ENCODE measurements at places on chromosomes 4 and X. TPM values are rescaled to one million over a fixed set of nuclear protein-coding genes. Genes with fewer than 3 reads are reported as not detected.

Gene ZDHHC15
- 0.05 TPM for total RNA-seq

Gene PRRG1
- total RNA-seq, result not detected

Gene TMEM156
- total RNA-seq, result 19.5 TPM

Gene CENPI
- 24.9 TPM for total RNA-seq

Gene GPRIN3
- total RNA-seq, result 51.1 TPM

Gene IGBP1
- 60.3 TPM for total RNA-seq

Gene CDKL5
- total RNA-seq, result 1.6 TPM

Gene GUCY1A1
- not detected for total RNA-seq

Gene DCX
- not detected for total RNA-seq

Gene NAP1L2
- 2.5 TPM for total RNA-seq

DNA sequence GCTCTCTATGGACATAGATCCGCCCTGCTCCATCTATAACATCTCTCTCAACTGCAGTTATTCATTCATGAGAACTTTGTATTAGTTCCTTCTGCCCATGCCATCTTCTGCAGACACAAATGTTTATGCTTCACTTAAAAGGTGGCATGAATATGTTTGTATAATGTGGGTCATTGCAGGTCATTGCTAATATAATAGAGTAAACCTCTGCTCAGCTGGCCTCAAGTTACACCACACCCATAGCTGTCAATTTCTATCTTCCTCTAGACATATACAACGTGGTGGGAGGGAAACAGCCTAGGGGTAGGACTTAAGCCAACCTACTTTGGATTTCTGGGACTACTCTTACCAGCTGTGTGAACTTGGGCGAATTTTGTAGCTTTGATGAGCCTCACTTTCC is 129.8 kb downstream of the ATXN3L start:
- H3K36me3 ChIP-seq, result no peaks in the 10 kb centered on the region
- H3K27me3 ChIP-seq, result no peaks in the 10 kb centered on the region

GRCh38 chrX:115525486-115525885 is 35.5 kb upstream of the PLS3 start:
- no peaks in the 10 kb centered on the region for H3K4me1 ChIP-seq
- H3K36me3 ChIP-seq, result no peaks in the 10 kb centered on the region
- no peak for DNase-seq
- H3K4me3 ChIP-seq, result no peak overlapping the region
- H3K27me3 ChIP-seq, result no peaks in the 10 kb centered on the region

DNA sequence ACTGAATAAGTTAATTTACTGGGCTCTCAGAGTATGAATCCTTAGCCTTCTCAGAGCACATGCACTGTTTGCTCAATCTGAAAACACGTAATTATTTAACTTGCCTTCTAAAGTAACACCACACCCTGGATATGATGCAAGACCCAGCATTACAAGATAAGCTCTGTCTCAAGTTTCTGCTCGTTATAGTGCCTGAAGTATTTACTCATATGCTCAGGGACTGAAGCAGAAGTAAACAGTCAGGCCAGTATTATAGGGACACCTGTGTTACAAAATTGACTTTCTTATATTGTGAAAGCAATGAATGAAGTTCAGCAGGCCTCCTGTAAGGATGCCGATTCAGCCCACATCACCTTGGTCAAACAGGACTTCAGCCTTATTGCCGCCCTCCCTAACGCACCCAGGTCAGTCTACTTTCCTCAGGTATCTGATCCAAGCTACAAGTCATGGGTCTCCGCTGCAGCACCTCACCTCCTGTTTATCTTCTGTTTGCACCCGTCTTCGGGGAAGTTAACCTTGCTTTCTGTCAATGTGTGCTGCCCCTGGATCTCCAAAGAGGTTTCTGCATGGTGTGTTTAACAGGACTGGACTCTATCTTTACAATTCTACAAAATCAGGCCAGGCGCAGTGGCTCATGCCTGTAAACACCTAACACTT is 42.8 kb upstream of the KLF3 start:
- H3K4me1 ChIP-seq, result peaks cover 24% of the 10 kb centered on the region
- peaks cover 2% of the 10 kb centered on the region for H3K36me3 ChIP-seq
- no peaks in the 10 kb centered on the region for H3K27me3 ChIP-seq
- no peak overlapping the region for H3K4me3 ChIP-seq

DNA sequence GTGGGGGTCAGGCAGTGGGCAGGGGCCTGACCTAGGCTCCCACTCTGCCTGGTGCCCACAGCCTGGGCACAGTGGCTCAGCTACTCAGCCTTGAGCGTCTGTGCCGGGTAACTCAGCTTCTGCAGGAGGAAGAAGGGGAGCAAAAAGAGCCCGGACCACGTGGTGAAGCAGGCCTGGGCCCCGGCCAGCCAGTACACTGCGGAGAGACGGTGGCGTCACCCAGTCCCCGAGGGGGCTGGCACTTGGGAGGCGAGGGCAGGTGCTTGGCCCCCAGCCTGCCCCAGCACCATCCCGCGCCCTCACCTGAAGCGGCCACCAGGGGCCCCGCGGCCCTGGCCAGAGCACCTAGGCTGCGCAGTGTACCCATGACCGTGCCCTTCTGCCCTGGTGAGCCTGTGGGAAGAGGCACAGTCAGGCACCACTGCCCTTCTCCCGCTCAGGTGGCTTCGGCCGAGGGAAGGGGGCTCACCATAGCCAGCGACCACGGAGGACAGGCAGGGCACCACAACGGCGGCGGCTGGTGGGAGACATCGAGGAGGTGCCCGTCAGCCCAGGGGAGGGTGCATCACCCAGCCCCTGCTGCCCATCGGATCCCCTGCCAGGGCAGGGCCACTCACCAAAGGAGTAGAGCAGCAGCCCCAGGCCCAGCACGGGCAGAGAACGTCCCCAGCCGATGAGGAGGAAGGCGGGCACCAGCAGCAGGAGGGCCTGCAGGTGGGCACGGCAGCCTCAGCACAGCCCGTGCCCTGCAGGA is 32.3 kb downstream of the NOP14 start:
- peaks cover 30% of the 10 kb centered on the region for H3K36me3 ChIP-seq
- peaks cover 26% of the 10 kb centered on the region for H3K4me1 ChIP-seq
- no peaks in the 10 kb centered on the region for H3K27me3 ChIP-seq
- H3K27ac ChIP-seq, result no peak overlapping the region
- H3K4me3 ChIP-seq, result no peak overlapping the region
- no peak for DNase-seq

- H3K4me3 ChIP-seq, result no peak overlapping the region
- no peaks in the 10 kb centered on the region for H3K27me3 ChIP-seq
- DNase-seq, result peak; percentile 27
- peak overlapping the region; percentile 33 for H3K27ac ChIP-seq
- H3K36me3 ChIP-seq, result peaks cover 4% of the 10 kb centered on the region
Measured at GRCh38 chrX:120755066-120755846, 120.4 kb downstream of the CT47B1 start.

GRCh38 chr4:98828801-98829200 is 100.1 kb downstream of the EIF4E start:
- H3K27ac ChIP-seq, result no peak overlapping the region
- no peak overlapping the region for H3K4me3 ChIP-seq

GRCh38 chrX:155694649-155695048 is 81.9 kb upstream of the TMLHE start:
- no peak overlapping the region for H3K27ac ChIP-seq
- H3K4me3 ChIP-seq, result no peak overlapping the region
- no peaks in the 10 kb centered on the region for H3K36me3 ChIP-seq
- no peak for DNase-seq

DNA sequence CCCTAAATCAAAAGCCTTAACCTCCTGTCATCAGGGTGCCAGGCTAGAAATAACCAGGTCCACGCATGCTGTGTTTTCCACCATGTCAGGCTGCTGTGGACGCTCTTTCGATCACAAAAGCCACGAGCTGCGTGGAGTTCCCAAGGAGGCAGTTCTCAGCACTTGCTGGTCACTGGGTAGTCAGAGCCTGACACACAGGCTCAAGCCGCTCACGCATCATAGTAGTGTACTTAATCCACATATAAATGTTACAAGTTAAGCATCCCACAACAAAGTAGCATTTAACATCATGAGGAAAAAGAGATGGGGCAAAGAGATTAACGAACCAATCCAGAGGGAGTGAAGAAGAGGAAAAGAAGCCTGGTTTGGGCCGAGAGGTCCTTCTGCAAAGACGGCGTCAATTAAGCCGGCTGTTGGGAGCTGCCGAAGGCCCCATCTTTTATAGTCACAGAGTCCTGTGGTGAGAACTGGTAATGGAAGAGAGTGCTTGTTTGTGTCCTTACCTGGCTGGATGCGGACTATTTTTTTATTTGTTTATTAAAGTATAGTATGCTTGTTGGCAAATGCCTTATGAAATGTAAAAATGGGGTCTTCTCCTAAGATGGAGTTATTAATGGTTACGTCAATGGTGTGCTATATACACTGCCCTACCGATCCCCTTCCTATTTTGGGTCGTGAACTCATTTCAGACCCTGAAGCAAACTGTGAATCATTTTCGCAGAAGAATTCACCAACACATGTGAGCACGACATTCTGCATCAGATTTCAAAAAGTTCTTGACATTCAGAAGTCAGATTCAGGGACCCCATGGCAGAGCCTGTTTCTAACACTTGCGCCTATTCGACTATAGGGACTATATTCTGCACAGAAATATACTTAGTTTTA is 675 bp downstream of the PRIMPOL start:
- no peak for DNase-seq
- H3K4me1 ChIP-seq, result peaks cover 56% of the 10 kb centered on the region
- peak overlapping the region; percentile 87 for H3K4me3 ChIP-seq
- H3K36me3 ChIP-seq, result peaks cover 45% of the 10 kb centered on the region

DNA sequence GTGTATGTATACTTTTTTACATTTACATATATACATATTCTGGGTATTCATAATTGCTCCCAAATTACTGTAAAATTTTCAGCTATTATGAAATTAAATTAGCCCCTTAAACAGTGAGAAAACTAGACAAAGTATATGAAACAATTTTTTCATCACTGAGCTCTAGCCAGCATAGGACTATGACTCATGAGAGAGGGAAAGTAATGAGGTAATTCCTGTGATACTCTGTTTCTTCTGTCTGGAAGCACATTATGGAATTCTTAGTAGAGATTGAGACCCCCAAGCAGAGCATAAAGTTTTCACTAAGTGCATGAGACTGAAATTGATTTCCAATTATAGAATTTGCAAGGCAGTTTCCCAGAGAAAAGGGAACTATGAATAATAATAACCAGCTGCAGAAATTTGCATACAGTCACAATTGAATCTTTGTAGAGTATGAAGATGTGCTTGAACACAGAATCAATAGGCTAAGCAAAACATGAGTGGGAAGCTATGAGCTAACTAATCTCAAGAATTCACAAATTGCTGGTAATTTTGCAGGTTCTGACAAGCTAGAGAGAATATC is 779.3 kb downstream of the ARAP2 start:
- no peaks in the 10 kb centered on the region for H3K27me3 ChIP-seq
- no peak for DNase-seq
- no peaks in the 10 kb centered on the region for H3K4me1 ChIP-seq
- no peak overlapping the region for H3K4me3 ChIP-seq
- no peak overlapping the region for H3K27ac ChIP-seq

DNA sequence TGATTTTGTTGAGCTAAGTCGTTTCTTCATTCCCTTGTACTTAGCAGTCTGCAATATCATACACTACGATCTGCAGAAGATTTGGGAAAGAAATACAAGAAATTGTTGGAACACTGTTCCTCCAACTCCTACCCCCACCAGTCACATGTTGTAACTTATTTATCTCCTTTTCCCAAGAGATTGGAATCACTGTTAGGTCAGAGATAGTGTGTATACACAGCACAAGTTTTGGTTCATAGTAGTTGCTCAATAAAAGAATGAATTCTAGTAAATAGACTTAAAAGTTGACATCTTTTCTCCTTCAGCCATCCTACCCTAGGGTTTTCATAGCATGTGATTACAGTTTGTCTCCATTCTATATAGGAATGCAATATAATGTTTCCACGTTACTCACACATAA is 68.8 kb downstream of the ARFIP1 start:
- no peak overlapping the region for H3K4me3 ChIP-seq
- H3K27ac ChIP-seq, result no peak overlapping the region
- H3K27me3 ChIP-seq, result no peaks in the 10 kb centered on the region
- DNase-seq, result no peak
- peaks cover 16% of the 10 kb centered on the region for H3K4me1 ChIP-seq
- peaks cover 18% of the 10 kb centered on the region for H3K36me3 ChIP-seq

- no peak for DNase-seq
- no peaks in the 10 kb centered on the region for H3K4me1 ChIP-seq
- no peaks in the 10 kb centered on the region for H3K27me3 ChIP-seq
- no peak overlapping the region for H3K4me3 ChIP-seq
Measured at GRCh38 chr4:161291222-161291621, 872.6 kb downstream of the FSTL5 start.

- no peaks in the 10 kb centered on the region for H3K36me3 ChIP-seq
- no peak overlapping the region for H3K4me3 ChIP-seq
- no peak overlapping the region for H3K27ac ChIP-seq
- no peak for DNase-seq
- no peaks in the 10 kb centered on the region for H3K4me1 ChIP-seq
- H3K27me3 ChIP-seq, result no peaks in the 10 kb centered on the region
Measured at GRCh38 chr4:98125585-98125984, 17.7 kb downstream of the STPG2 start.

DNA sequence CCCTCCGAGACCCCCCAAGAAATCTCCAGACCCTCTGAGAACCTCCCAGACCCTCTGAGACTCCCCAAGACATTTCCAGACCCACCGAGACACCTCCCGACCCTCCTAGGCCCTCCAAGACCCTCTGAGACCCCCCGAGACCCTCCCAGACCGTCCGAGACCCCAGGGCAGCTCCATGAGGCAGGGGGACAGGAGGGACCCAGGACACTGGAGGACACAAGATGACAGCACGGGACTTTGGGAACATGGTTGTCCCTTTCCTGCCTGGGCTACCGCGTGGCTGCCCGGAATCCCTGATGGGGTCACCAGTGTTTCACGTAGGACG is 10.3 kb downstream of the CTBP1 start:
- H3K27ac ChIP-seq, result no peak overlapping the region
- H3K4me3 ChIP-seq, result no peak overlapping the region
- no peaks in the 10 kb centered on the region for H3K27me3 ChIP-seq
- H3K4me1 ChIP-seq, result peaks cover 13% of the 10 kb centered on the region

GRCh38 chrX:132292793-132293192 is 73.5 kb upstream of the RAP2C start:
- no peaks in the 10 kb centered on the region for H3K27me3 ChIP-seq
- no peak overlapping the region for H3K27ac ChIP-seq
- H3K4me3 ChIP-seq, result no peak overlapping the region

DNA sequence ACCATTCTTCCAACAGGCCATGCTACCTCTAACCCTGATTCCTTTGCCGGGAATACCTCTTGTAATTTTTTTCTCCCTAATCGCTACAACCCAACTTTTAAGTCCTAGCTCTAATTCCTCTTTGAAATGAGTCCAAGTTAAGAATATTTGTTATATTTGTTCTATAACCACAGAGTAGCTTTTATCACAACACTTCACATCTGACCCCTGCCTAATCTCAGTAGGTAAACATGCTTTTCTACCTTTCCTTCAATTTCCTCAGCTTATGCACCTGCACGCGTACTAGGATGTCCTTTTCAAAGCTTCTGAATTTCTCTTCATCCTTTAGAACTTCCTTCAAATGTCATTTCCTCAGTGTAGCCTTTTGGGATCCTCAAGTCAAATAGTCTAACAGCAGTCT is 915.5 kb upstream of the LCORL start:
- H3K27ac ChIP-seq, result no peak overlapping the region
- no peaks in the 10 kb centered on the region for H3K4me1 ChIP-seq

- peaks cover 90% of the 10 kb centered on the region for H3K4me1 ChIP-seq
- peak; percentile 51 for DNase-seq
- H3K27ac ChIP-seq, result peak overlapping the region; percentile 94
- H3K4me3 ChIP-seq, result peak overlapping the region; percentile 61
Measured at GRCh38 chr4:153521478-153521877, 55.3 kb downstream of the TMEM131L start.

Measured in activated CD4-positive, alpha-beta T cell treated with anti-CD3 and anti-CD28 coated beads, Interleukin-2, amount 10 ng/mL, durations not matched to agents 7 days and 5 days (primary cell).